ENCODE measurements at places on chromosomes 6 and 20. TPM values are rescaled to one million over a fixed set of nuclear protein-coding genes. Genes with fewer than 3 reads are reported as not detected.

REM1 gene
- 2.8 TPM for polyA plus RNA-seq

TRDN gene
- 79.7 TPM for polyA plus RNA-seq

OLIG3 gene
- polyA plus RNA-seq: not detected

LGSN gene
- not detected for polyA plus RNA-seq

BMP2 gene
- 0.78 TPM for polyA plus RNA-seq

GPR63 gene
- 0.13 TPM for polyA plus RNA-seq

HDAC2 gene
- 45.6 TPM for polyA plus RNA-seq

PGC gene
- 1.0 TPM for polyA plus RNA-seq

TRMT11 gene
- polyA plus RNA-seq: 4.1 TPM

CBLN4 gene
- polyA plus RNA-seq: 0.01 TPM

KCNG1 gene
- 0.12 TPM for polyA plus RNA-seq

KAT14 gene
- 10.3 TPM for polyA plus RNA-seq

CPNE1 gene
- 61.6 TPM for polyA plus RNA-seq

CGA gene
- 0.03 TPM for polyA plus RNA-seq

Data from psoas muscle (tissue), 8 donors.